ENCODE measurements at places on chromosomes 5 and 9.
A peak's percentile ranks its signal among the peaks of the same experiment; 100 is the strongest.

DNA sequence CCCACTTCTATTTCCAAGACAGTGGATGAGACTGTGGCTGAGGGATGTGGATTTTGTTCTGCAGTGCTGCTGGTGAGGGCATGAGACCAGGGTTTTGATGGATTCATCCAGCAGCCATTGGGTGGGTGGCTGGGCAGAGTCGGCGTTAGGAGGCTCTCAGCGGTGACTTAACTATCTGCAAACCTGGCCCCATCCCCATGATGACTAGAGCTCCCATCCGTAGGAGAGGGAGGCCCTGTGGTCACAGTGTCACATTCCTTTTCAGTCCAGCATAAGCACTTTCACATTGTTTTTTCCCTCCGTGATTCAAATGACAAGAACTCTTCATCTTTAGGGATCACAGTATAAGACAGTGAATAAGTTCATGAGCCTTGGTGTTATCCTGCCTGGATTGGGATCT lies 60.4 kb upstream of the SPRY4 start:
- no peak for DNase-seq

GRCh38 chr9:132672413-132672690 lies 2.1 kb downstream of the GTF3C4 start:
- peak; percentile 6 for DNase-seq

- DNase-seq = no peak
Observed at GRCh38 chr5:56314529-56314928, 81.4 kb upstream of the ANKRD55 start.

DNA sequence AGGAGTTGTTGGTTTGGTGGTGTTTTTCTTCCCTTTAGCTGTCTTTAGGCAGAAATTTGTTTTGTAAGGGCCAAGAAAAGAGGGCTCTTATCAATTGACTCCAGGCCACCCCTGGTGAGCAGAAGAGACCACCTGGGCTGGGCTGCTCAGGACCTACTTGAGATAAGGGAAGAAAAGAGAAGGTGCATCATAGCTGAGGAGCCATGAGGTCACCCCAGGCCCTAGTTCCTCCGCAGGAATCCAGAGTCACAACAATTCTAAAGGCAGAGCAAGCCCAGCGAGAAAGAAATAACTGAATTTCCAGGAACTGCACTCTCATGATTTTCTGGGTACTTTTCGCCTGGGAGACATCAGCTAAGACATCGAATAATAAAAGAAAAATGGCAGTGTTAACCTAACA lies 34.9 kb downstream of the RFK start:
- DNase-seq = no peak

DNA sequence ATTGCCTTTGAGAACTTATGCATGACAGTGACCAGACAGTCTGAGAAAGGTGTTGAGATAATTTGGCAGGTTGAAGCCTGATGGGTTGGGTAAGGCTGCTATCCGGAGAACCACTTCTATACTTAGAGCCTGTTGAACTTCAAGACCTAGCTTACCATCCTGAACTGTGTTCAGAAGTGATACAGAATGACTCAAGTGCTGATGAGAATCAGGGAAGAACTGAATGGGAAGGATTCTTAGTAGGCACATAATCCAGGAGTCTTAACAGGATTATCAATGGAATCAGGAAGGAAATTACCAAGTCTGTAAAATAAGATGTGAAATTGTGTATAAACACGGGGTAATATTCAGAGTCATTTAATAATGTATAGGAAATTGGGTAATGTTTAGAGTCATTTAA lies 9.0 kb upstream of the PAPPA start:
- DNase-seq = no peak

- no peak for DNase-seq
Observed at GRCh38 chr9:98240475-98240874, 15.0 kb downstream of the TBC1D2 start.

- peak; percentile 16 for DNase-seq
Observed at GRCh38 chr9:112037281-112038016, 137.6 kb downstream of the SUSD1 start.

- DNase-seq = no peak
Observed at GRCh38 chr9:22040760-22041159, 31.7 kb upstream of the CDKN2B start.

DNA sequence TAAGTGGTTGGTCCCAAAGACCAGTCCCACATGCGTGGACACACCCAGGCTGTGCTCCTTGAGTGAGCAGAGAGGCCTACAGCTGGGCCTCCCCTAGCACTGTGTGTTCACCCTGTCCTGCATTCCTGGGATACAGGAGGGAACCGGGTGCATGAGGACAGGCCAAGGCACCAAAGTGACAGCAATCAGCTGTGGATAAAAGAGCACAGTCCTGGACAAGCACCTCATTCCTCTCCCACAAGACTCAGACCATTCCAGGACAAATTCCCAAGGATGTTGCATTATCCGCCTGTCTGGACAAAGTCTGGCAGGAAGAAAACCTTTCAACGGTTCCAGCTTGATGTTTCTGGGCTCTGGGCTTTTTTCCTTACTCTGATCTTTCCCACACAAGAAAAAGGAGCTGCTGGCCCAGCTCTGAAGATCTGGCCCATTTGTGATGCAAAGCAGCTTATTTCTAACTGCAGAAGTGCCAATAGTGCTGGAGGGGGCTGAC lies 273.2 kb downstream of the ENC1 start:
- DNase-seq = no peak

GRCh38 chr5:32753051-32753450 lies 41.9 kb downstream of the NPR3 start:
- no peak for DNase-seq

DNA sequence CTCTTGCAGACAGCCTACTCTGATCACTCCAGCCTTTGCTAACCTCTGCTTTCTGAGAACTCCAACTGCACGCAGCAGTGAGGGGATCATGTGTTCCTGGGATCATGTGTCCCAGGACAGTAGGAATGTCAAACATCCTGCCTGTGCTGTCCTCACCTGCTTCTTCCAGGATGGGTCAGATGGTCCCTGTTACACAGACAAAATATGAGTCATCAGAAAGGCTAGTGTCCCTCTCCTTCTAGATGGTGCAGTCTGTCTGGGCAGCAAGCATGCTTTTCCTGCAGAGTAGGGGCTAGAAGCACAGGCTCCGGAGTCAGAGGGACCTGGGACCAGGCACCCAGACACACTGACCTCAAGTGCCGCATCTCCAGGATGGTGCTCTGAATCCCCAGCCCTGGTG lies 20.1 kb upstream of the SLC25A48 start:
- no peak for DNase-seq

GRCh38 chr5:176773408-176774035 lies 36.8 kb upstream of the UNC5A start:
- DNase-seq = no peak

DNA sequence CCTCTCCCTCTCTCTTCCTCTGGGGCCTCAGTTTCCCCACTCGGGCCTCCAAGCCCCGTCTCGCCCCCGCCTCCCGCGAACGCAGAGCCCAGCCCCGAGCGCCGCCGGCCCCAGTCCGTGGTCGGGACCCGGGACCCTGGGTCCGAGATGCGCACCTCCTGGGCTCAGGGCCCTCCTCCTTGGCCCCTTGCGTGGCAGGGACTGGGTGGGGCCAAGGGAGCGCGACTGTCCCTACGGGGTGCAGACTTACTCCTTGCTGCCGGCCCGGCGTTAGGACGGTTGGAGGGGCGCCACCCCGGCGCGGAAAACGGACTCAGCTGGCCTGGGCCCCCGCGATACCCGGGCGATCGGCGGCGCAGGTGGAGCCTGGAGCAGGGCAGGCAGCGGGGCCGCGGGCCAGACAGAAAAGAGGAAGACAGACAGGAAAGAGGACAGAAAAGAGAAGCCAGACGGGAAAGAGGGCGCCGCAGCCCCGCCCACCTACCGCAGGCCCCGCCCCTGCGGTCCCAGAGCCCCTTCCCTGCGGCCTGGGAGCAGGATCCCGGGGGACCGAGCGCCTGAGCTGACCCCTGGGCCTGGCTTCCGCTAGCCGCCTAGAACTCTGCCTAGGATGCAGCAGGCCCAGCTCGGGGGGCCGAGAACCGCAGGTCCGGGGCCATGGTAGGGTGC lies at the start of gene GBGT1:
TSS of gene GBGT1 (minus strand) at position 411 of the 669 bp plus-strand sequence. CDS start 1,502 bp downstream, outside the sequence.
- peak; percentile 59 for DNase-seq

GRCh38 chr5:168337361-168337760 lies 45.9 kb downstream of the WWC1 start:
- DNase-seq = no peak

GRCh38 chr9:110602281-110602680 lies 22.7 kb upstream of the SVEP1 start:
- no peak for DNase-seq

GRCh38 chr9:123419721-123420591 lies 64.0 kb downstream of the CRB2 start:
- DNase-seq = no peak

DNA sequence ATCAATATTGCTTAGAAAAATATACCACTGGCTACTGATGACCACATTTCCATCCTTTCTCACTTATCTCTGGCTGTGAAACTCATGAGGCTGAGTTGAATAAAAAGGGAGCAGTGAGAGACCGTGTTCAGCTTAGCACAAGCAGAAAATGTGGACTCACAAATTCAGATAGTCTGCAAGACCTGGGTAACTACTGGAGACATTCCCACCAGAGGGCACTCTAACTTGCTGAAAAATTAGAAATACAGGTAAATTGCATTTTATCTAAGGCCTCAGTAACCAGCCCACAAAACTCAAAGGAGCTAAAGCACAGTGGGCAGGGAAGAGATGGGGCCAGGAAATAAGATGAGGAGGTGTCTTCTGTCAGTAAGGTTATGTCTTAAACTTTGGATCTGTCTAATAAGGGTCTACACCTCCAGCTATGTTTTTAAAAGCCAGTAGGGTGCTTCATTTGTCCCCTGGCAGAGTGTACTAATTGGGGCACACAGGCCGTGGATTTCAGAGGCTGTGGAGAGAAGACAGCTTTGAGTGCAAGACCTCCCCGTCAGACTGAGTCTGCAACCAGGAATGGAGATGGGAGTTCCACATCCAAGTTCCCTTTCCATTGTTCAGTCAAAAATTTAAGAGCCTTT lies 8.7 kb upstream of the NDUFB6 start:
- peak; percentile 75 for DNase-seq

- DNase-seq = no peak
Observed at GRCh38 chr9:33884856-33885701, 68.1 kb downstream of the UBE2R2 start.

- DNase-seq = no peak
Observed at GRCh38 chr9:114294664-114295063, 28.2 kb upstream of the ORM1 start.

GRCh38 chr5:57302164-57302563 lies 128.3 kb downstream of the GPBP1 start:
- DNase-seq = peak; percentile 19

- DNase-seq = peak; percentile 34
Observed at GRCh38 chr5:57338068-57338867, 144.3 kb downstream of the ACTBL2 start.

GRCh38 chr9:134682026-134682425 lies 40.4 kb downstream of the COL5A1 start:
- no peak for DNase-seq

- peak; percentile 52 for DNase-seq
Observed at GRCh38 chr9:15416880-15417279, 5.8 kb upstream of the SNAPC3 start.

- DNase-seq = no peak
Observed at GRCh38 chr5:99815-100214, 7.8 kb downstream of the PLEKHG4B start.

GRCh38 chr5:44660251-44660650 lies 148.5 kb upstream of the MRPS30 start:
- DNase-seq = no peak

GRCh38 chr5:64149857-64150521 lies 15.7 kb upstream of the RNF180 start:
- no peak for DNase-seq

DNA sequence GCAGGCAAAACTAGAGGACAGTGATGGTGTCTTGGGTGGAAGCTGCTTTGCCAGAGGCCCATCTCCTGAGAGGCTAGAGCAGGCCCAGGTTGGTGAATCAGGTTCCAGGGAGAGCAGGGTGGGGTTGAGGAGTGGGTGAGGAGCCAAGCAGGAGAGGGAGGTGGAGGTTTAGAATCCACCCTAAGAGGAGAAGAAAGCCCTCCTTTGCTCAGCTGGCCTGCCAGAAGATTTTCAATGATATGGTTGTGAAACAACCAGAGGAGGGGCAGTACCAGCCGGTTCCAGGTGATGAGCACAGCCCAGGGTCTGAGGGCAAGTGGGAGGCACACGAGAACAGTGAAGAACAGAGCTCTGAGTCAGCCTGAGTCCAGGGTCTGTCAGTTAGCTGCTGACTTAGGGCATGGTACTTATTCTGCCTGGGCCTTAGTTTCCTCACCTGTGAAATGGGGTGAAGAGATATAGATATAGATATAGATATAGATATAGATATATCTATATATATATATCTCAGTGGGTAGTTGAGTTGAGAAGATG lies 17.8 kb downstream of the PPARGC1B start:
- no peak for DNase-seq

GRCh38 chr5:6819521-6819920 lies 106.3 kb downstream of the TENT4A start:
- no peak for DNase-seq

- DNase-seq = no peak
Observed at GRCh38 chr5:127321465-127321864, 30.9 kb downstream of the MEGF10 start.

GRCh38 chr9:3746296-3747275 lies 220.8 kb upstream of the RFX3 start:
- no peak for DNase-seq

DNA sequence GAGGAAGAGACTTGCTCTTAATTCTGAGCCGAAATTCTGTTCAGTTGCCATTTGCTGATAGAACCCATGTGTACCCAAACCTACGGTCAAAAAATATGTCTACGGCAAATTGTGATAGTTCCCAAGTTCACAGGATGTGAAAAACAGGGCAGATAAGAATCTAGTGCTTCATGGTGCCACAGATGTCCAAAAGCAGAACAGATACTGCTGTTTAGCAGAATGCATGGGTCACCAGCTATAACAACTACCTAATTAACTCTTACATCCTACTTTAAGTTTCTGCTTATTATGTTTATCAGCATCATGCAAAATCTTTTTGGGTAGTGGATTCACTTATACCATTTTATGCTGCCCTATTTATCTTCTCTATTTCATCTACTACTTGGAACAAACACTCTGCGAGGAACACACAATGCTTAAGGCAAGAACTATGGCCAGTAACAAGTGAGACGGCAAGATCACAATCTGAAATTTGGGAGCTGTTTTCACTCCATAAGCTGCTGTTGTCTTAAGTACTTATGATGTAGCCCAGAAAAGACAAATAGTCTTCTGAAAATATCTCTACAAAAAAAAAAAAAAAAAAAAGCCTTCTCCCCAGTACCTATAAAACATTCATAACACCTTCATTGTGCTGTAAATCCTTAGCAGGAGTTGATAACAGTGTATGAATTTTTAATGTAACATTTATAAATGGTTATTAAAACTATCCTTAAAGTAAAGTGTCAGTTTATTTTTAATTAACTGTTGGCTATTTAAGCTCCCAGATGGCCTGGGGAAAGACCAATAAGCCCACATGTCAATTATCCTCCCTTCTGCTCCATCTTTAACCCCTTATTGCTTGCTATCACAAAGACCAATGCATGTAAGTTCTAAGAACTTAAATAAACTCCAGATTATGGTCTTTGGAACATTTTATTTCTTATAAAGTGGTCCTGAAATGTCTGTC lies 232.3 kb downstream of the TLR4 start:
- DNase-seq = peak; percentile 21

- DNase-seq = no peak
Observed at GRCh38 chr5:134570886-134571285, 45.4 kb downstream of the JADE2 start.
